ENCODE measurements at places on chromosomes 11 and 22. TPM values are rescaled to one million over a fixed set of nuclear protein-coding genes. Genes with fewer than 3 reads are reported as not detected.

Gene GP1BB
- not detected for total RNA-seq

Gene SLC6A5
- not detected for total RNA-seq

Gene CLTCL1
- total RNA-seq, result 3.5 TPM

Gene DGCR8
- 19.8 TPM for total RNA-seq

Gene MN1
- total RNA-seq, result 3.0 TPM

Gene CYTH4
- total RNA-seq, result 0.82 TPM

Gene MS4A4A
- total RNA-seq, result not detected

Gene SELENOH
- 142 TPM for total RNA-seq

Gene APOA4
- total RNA-seq, result not detected

Gene DBX1
- not detected for total RNA-seq

Gene GAB4
- total RNA-seq, result not detected

Gene MMP10
- 0.95 TPM for total RNA-seq

Gene LINC01488
- not detected for total RNA-seq

Gene CHCHD10
- total RNA-seq, result 159 TPM

Gene EXPH5
- not detected for total RNA-seq

Gene HSPA8
- total RNA-seq, result 1,804 TPM

Gene APOL5
- not detected for total RNA-seq

Gene CRYBA4
- not detected for total RNA-seq

Gene TRPM5
- total RNA-seq, result not detected

Gene PLXNB2
- 107 TPM for total RNA-seq

Gene C11orf97
- not detected for total RNA-seq

Gene GGTLC2
- not detected for total RNA-seq

Gene SPON1
- not detected for total RNA-seq

Data from A549 treated with CpdA at 1 μM for 4 hours (cell line).